ENCODE measurements at places on chromosomes 16 and 17.

DNA sequence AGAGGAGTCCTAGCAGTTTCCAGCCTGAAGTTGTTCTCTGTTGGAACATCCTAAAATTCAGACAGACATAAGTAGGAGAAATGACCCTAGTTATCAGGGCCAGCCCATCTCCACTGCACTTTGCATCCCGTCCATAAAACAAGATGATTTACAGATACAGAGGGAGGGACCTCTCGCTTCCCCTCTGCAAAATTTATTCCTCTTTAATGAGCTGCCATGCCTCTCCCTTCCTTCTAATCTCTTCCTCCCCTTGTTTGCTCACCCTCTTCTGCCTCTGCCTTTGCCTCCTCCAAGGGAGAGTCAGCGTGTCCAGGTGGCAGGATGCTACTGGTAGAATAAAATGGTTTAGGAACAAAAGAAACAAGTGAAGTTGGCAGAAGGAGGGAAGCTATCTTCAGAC lies 351.3 kb downstream of the SOX9 start:
- DNase-seq = no peak

DNA sequence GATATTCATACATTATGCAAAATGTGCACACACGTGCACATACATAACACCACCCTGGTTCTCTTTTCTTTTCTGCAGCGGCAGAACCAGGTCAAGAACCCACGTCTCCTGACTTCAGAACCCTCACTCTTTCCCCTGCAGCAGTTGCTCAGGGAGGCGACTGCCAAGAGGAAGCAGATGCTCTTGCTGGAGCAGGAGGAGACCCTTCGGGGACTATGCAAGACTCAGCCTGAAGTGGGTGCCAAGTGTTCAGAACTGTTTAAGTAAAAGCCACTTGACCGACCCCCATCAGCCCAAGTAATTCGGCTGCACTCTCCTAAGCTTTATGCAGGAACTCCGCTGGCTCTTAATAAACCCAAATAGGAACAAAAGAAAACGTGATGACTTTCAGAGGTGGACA lies 193.8 kb downstream of the SLC39A11 start:
- no peak for DNase-seq

GRCh38 chr17:65142247-65142646 lies 5.1 kb downstream of the RGS9 start:
- no peak for DNase-seq

GRCh38 chr17:43673516-43674323 lies 12.0 kb upstream of the MEOX1 start:
- peak; percentile 76 for DNase-seq

GRCh38 chr17:29048440-29049368 lies 5.8 kb downstream of the PIPOX start:
- DNase-seq = no peak

GRCh38 chr16:31471875-31472708 lies at the start of gene TGFB1I1:
TSS of gene TGFB1I1 (plus strand) at chr16:31472152. CDS start at chr16:31472189, 37 bp downstream.
- DNase-seq = peak; percentile 85

GRCh38 chr17:28325211-28325610 lies 6.2 kb downstream of the TMEM97 start:
- DNase-seq = no peak

- no peak for DNase-seq
These were observed 2.4 kb downstream of the EPN3 start for GRCh38 chr17:50534979-50535326.

Data from fibroblast of pulmonary artery (primary cell).